ENCODE measurements at places on chromosomes 13 and 19. TPM values are rescaled to one million over a fixed set of nuclear protein-coding genes. Genes with fewer than 3 reads are reported as not detected.

The USHBP1 gene
- 3.1 TPM for polyA plus RNA-seq

The CGB8 gene
- polyA plus RNA-seq: not detected

The MRI1 gene
- polyA plus RNA-seq: 43.7 TPM

The LPAR6 gene
- polyA plus RNA-seq: 24.7 TPM

The KLK7 gene
- 0.42 TPM for polyA plus RNA-seq

The ZNF296 gene
- 6.6 TPM for polyA plus RNA-seq

The AP1M2 gene
- 69.2 TPM for polyA plus RNA-seq

The CCL25 gene
- polyA plus RNA-seq: 1,345 TPM

The AKT2 gene
- 101 TPM for polyA plus RNA-seq

The ERICH4 gene
- polyA plus RNA-seq: 69.2 TPM

The TRPC4 gene
- polyA plus RNA-seq: 1.3 TPM

The ZIK1 gene
- 8.7 TPM for polyA plus RNA-seq

The ZNF888 gene
- 9.3 TPM for polyA plus RNA-seq

The NKG7 gene
- polyA plus RNA-seq: 12.4 TPM

The TTC9B gene
- 3.1 TPM for polyA plus RNA-seq

The ZNF729 gene
- polyA plus RNA-seq: 0.01 TPM

The EMP3 gene
- polyA plus RNA-seq: 43.6 TPM

The CPB2 gene
- 0.10 TPM for polyA plus RNA-seq

The NAT14 gene
- polyA plus RNA-seq: 14.0 TPM
